ENCODE measurements at places on chromosomes 1 and 21.

DNA sequence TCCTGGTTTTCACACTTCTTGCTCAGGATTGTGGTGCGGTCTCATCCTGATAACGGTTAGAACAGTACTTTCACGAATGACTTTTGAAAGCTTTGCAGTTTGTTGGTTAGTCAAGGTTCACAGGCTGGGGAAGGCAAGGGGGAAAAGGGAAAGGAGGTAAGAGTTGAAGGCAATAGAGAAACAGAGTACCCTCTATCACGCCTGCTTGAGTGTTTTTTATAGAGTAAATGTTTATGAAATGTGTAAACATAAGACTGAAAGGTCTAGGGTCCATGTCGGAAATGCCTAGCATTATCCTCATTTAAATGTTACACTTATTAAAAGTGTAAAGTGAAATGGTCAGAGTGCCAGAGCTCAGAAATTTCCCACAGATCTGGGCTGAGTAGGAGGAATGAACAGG is 167.4 kb downstream of the URB2 start:
- no peak for DNase-seq

GRCh38 chr1:248406721-248407692 is 4.2 kb downstream of the OR2T1 start:
- no peak for DNase-seq

DNA sequence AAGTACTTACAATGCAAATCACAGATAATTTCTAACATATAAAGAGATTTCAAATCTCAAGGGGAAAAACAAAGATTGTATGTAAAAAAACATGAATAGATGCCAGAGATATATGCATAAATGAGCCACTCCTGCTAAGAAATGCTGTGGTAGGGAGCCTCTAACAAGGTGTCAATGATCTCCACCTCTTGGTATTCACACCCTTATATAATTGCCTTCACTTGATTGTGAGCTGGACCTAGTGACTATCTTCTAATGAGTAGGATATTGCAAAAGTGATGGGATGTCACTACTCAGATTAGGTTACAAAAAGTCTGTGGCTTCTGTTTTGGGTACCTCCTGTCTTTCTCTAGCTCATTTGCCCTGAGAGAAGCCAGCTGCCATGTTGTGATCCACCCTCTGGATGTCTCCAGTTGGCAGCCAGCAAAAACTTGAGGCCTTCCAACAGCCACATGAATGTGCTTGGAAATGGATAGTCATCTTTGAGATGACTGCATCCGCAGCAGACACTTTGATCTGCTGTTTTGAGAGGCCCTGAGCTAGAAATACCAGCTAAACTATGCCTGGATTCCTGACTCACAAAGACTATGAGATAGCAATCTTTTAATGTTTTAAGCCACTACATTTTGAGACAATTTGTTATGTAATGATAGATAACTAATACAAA is 196.1 kb upstream of the FGGY start:
- peak; percentile 87 for DNase-seq

DNA sequence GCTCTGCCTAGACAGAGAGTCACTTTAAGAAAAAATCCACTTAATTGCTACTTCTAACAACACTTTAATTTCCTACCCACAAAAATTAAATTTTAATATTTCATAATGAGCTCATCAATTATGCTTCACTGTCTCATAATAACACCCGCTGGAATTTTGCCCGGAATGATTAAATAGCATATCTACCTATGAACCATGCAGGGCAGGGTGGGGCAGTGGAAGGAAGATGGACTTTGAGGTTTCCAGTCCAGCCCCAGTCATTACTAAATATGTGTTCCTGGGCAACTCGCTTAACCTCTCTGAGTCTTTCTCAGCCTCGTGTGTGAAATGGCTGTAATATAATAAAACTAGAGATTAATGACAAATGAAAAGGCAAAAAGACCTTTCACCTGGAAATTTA is 32.8 kb upstream of the SLC45A1 start:
- no peak for DNase-seq

DNA sequence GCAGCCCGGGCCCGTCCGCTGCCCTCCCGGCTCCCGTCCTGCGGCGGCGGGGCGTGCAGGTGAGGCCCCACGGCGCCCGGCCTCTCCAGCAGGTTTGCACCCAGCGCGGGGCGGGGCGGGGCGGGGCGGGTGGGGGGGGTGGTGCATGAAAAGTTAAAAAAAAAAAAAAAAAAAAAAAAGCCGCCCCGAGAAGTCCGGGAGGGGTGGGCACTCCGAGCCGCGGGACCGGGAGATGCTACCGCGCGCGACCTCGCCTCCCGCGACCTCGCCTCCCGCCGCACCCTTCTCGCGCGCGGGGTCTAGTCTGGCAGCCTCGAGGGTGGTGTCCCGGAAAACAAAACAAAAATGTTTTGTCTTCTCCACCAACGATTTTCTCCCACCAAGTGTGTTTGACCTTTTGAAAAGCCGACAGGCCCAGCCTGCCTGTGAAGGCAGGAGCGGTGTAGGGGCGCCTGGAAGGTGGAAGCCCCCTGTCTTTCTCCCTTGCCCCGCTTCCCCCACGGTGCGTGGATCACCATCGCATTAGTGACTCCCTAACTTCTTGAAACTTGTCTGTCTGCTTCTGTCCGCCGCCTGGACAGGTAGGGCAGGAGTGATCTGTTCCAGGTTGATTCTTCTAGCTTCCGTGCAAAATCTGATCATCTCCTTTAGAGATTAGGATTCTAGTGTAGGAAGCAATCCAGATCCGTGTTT is 569 bp downstream of the RCAN3 start:
- no peak for DNase-seq

GRCh38 chr1:38296047-38296446 is 249.5 kb upstream of the POU3F1 start:
- no peak for DNase-seq

DNA sequence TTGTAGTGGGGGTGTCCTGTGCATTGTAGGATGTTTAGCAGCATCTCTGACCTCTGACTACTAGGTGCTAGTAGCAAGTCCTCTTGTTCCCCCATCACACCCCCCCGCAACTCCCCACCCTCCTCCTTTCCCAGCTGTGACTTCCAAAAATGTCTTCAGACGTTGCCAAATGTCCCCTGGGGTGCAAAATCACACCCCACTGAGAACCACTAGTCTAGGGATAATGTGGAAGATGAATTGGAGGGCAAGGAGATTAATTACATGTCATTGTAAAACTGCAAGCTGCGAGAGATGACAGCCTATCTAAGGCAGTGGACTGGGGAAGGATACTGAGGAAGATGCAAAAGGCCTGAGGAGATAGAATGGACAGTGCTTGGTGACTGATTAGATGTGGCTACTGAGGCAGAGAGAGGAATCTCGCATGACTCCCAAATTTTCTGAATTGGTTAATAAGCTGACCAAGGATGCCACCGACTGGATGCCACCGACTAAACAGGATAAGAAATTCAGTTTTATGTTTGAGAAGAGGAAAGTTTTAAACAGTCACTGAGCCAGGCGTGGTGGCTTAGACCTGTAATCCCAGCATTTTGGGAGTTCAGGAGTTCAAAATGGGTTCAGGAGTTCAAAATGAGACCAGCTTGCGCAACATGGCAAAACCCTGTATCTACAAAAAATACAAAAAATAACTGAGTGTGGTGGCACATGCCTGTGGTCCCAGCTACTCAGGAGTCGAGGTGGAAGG is 3.1 kb upstream of the JAK1 start:
- no peak for DNase-seq

- DNase-seq = no peak
These were observed 107.0 kb upstream of the TLR5 start for GRCh38 chr1:223249854-223250631.

DNA sequence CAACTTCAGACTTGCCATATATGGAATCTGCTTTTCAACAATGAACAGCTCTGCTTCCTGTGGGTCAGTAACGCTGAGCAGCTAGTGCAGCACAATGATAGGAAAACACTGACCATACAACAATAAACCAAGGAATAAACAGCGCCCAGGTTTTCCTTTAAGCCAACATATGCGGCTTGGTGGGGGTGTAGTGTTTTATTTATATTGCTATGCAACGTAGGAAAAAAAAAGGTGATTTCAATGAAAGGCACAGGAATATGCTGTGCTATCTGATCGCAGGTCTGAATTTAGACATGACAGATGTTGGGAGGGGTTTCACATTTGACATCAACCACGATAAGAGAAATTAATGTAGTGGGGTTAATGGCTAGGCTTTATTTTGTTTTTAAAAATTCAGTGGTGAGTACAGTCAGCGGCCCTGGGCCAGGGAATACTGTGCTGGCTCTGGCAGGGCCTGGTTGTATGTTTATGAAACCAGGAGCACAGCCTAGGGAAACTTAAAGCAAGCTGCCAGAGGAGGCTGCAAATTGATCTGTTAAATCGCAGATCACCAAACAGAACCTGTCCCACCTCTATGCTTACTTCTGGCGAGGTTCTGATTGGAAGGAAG is 4.3 kb downstream of the TSPAN2 start:
- DNase-seq = no peak

- DNase-seq = no peak
These were observed 20.9 kb downstream of the LACTBL1 start for GRCh38 chr1:22951796-22952195.

- no peak for DNase-seq
These were observed 47.2 kb downstream of the KLHDC7A start for GRCh38 chr1:18527921-18528320.

DNA sequence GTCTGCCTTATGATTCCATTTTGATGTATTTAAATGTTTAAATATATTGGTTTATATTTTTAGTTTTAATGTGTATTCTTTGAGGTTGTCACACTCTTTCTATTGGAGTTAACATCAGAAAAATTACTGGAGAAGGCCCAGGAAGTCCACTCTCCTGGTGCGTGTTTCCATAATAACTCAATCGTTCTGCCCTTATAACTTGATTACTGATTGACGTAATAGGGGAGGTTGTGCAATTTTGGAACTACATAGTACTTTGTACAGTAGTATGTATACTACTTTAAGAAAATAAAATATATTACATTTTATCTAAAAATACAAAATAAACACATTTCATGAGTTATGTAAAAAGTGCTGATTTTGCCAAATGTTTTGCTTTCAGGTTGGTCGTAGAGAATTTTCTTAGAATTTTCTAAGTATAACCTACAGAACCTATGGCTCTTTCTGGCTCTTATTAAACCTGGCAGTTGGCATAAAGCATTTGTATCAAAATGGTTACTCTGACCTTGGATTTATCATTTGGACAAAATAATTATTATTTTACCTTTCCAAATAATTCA is 5.7 kb downstream of the PLA2G4A start:
- no peak for DNase-seq

GRCh38 chr1:156488566-156489165 is 11.9 kb downstream of the MEF2D start:
- no peak for DNase-seq

DNA sequence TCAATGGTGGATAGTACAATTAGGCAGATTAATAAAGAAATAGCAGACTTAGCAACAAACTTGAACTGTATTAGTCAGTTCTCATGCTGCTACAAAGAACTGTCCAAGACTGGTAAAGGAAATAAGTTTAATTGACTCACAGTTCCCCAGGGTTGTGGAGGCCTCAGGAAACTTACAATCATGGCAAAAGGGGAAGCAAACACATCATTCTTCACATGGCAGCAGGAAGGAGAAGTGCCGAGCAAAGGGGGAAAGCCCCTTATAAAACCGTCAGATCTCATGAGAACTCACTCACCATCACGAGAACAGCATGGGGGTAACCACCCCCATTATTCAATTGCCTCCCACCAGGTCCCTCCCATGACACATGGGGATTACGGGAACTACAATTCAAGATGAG is 27.1 kb upstream of the PDE4B start:
- no peak for DNase-seq

GRCh38 chr1:183137782-183138181 is 48.3 kb upstream of the LAMC2 start:
- DNase-seq = peak; percentile 78

GRCh38 chr1:26318338-26319064 is 743 bp downstream of the CD52 start:
- DNase-seq = peak; percentile 58

- peak; percentile 35 for DNase-seq
These were observed 84.4 kb downstream of the NIBAN1 start for GRCh38 chr1:184889902-184890301.

GRCh38 chr1:230067419-230067870 is 407 bp downstream of the GALNT2 start:
- DNase-seq = peak; percentile 74

DNA sequence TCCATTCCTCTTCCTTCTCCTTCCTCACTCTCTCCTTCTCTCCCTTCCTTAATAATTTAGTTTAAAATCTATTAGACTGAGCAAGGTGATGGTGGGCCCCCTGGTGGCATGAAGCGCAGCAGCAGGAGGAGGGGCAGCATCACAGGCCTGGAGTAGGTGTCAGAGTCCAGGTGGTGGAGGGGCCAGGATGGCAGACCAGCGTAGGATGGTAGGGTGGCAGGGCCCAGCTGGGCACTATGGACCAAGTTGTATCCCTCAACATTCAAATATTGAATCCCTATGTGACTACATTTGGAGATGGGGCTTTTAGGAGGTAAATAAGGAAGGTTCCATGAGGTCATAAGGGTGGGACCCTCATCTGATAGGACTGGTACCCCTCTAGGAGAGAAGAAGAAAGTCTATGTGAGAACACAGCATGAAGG is 61.0 kb downstream of the WDR4 start:
- DNase-seq = peak; percentile 73

DNA sequence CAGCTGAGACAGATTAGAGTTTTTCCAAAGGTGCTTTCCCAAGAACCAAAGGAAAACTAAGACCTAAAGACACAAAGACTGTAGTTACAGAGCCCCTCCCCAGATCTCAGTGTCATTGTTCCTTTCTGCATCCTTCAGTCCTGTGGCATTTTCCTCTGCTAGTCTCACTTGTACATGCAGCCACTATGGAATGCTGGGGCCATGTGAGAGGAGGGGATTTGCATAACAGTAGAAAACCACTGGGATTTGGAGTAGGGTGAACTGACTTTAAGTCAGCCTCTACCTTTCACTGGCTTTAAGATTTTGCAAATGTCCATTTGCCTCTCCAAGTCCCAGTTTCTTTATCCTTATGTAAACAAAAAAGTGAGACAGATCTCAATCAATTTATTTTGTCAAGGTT is 119.4 kb upstream of the F3 start:
- peak; percentile 22 for DNase-seq

DNA sequence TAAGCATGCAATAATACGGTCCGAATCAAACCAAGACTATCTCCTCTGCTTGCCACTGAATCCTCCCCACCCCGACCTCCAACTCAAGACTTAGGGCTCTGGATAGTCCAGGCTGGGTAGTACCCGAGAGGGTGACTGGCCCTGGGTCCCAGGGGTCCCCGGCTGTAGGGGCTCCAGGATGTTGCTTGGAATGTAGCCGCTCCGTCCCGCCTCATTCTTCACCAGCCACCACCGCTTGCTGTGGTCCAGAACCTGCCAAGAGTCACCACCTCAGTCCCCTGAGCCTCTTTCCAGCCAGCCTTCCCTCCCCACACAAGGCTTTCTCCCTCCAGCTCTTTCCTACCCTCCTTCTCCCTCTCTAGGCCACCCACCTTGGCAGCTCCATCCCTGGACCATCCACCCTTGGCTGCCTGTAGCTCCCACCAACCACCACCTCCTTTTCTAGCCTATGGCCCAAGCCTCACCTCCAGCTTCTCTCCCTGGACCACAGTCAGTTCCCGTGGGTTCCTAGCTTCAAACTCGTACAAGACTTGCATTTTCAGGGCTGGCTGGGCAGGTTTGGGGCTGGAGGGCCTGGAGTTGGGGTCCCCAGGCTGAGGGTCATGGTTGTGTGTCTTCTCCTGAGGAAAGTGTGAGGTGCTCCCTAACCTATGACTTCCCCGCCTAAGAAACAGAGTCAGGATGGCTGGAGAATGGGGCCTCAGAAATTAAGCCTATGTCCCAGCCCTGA is 10.9 kb upstream of the GSTM3 start:
- no peak for DNase-seq

GRCh38 chr1:47906009-47906432 is 91.2 kb downstream of the TRABD2B start:
- DNase-seq = peak; percentile 14

GRCh38 chr1:93394514-93394913 is 48.8 kb downstream of the DR1 start:
- peak; percentile 43 for DNase-seq

Measured in GM23248 (cell line).